ENCODE measurements at places on chromosomes 11 and 22.

- DNase-seq, result peak; percentile 85
These were observed 63.5 kb upstream of the CSNK2A3 start for GRCh38 chr11:11416502-11416901.

GRCh38 chr11:560305-561147, at the start of the genes LMNTD2 and RASSF7:
LMNTD2 (minus strand) TSS chr11:560738; CDS start chr11:560716, 22 bp downstream.
RASSF7 (plus strand) TSS chr11:560970; CDS start chr11:561769, 799 bp downstream.
- DNase-seq, result peak; percentile 81

DNA sequence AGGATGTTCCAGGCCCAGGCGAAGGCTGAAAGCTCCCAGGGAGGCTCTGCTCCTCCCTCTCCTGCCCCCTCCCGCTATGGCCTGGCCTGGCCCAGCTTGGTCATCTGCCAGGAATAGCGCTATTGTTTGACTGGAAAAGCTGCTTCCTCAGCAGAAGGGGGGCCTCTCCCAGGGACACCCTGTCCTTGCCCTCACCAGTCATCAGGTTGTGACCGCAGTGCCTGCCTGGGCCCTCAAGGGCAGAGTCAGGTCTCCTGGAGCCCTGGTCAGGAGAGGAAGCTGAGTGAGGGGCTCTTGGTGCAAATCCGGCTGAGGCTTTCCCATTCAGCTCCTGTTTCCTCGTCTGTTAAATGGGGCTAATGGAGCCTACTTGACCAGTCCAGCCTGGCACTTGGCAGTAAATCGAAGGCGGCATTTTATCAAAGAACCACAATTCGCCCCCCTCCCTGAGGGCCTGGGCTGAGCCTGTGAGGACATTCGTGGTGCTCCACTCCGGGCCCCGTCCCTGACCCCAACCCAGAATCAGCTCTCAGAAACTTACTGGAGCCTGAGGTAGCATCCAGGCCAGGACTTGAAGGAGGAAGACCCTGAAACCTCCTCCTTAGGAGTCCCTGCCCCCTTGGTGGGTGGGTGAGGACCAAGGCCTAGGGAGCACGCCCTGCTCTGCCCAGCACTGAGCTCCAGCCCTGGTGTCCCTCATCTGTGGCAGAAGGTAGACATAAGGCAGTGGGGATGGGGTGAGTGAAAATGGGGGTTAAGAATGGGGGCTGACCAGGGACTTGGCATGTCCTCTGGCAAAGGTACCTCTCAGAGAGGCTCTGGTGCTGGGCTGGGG, 2.0 kb upstream of the CASTOR1 start:
- peak; percentile 49 for DNase-seq

DNA sequence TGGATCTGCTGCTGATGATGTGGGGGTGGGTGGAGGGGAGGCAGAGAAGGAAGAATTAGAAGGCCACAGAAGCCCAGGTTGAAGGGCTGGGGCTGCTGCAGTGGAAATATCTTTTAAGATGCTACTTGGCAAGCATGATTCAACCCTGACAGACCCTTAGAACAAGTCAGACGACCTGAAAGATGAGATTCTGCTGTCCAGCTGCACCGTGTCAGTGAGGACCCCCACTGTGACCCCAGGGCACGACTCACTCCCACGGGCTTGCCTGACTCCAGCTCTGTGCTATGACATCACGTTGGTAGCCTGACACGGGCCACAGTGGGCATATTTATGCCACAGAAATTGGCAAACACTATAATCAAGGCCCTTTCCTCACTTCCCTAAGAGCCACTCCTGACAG, 36.0 kb downstream of the LRFN4 start:
- DNase-seq, result no peak

DNA sequence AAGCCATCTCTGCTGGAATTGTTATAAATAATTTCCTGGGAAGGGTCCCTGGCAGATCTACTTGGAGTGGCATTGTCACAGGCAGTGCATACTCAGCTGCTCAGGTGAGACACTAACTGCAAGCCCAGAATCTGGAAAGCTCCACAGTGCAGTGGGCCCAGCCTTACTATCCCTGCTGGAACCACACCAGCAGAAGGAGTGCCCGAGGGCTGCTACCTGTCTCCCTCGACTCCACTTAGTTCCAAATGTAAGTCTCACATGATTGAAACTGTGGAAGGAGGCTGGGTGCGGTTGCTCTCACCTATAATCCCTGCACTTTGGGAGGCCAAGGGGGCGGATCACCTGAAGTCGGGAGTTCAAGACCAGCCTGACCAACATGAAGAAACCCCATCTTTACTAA, 14.3 kb upstream of the SYVN1 start:
- DNase-seq, result no peak

DNA sequence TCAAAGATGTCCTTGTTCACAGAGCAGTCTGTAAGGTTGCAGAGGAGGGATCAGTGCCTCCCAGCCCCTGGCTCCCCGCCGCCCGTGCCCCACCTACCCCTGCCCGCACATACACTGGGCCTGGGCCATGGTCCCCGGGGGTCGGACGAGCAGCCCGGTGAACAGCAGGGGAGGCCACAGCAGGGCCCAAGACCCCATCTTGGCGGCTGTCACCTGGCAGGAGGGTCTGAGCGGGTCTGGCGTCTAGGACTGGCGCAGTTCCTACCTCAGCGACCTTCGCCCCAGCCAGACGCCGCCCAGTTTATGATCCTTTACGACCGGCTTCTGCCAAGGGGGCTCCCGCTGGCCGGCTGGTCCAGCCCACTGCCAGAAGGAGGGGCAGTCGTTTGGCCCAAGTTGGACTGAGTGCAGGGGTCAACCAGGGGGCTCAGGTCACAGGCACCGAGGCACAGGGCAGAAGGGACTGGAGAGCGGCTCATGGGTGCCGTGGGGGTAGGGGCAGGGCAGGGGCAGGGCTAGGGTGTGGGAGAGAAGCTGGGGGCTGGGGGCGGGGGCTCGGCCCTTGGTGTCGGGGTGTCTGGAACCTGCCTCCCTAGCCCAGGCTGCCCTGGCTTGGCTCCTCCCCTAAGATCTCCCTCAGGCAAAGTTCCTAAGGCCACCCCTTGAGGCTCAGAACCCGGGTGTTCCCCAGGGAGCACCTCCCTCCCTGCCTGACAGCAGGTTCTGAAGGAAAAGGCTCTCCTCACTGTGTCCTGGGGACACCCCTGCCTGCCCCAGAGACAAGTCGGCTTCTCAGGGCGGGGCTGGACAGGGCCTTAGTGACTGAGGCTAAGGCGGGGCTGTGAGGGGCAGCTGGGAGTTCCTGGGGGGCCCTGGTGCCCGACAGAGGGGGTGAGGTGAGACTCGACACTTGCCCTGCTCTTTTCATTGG, at the start of gene CDHR5:
Gene CDHR5, minus strand, starts transcription at position 251 of the 931 bp plus-strand sequence. Its CDS starts 53 bp downstream, at position 198.
- DNase-seq, result no peak

DNA sequence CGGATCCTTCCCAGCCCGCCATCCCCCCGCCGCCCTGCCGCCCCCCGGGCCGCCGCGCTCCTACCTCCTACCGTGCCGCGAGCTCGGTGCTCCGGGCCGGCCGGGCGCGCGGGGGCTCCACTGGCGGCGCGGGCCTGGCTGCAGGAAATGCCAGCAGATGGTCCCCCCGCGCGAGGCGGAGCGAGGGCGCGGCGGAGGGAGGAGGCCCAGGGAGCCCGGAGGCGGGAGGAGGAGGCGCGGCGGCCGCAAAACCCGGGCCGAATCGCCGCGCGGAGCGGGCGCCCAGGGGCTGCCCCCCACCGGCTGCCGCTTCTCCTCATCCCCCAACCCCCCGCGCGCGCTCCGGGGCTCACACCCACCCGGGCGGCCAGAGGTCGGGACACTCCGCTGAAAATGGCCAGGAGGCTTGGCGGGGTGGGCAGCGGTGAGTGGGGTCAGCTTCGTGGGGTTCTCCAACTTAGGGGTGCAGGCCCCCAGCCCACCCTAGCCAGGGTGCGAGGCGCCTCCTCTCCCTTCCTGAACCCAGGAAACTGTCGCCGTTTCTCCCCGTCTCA, at the start of gene OSBPL5:
Gene OSBPL5, minus strand, starts transcription at position 159 of the 554 bp plus-strand sequence. CDS start 36,162 bp downstream, outside the sequence.
- peak; percentile 77 for DNase-seq

- no peak for DNase-seq
These were observed 745.8 kb upstream of the ANO5 start for GRCh38 chr11:21446939-21447590.

- DNase-seq, result peak; percentile 70
These were observed 27.0 kb upstream of the AMOTL1 start for GRCh38 chr11:94741022-94741679.

GRCh38 chr11:62540804-62541701, 5.6 kb downstream of the AHNAK start:
- no peak for DNase-seq

GRCh38 chr11:128963744-128964325, 21.2 kb upstream of the TP53AIP1 start:
- peak; percentile 44 for DNase-seq

GRCh38 chr11:69328231-69328630, 34.3 kb downstream of the MYEOV start:
- DNase-seq, result no peak

DNA sequence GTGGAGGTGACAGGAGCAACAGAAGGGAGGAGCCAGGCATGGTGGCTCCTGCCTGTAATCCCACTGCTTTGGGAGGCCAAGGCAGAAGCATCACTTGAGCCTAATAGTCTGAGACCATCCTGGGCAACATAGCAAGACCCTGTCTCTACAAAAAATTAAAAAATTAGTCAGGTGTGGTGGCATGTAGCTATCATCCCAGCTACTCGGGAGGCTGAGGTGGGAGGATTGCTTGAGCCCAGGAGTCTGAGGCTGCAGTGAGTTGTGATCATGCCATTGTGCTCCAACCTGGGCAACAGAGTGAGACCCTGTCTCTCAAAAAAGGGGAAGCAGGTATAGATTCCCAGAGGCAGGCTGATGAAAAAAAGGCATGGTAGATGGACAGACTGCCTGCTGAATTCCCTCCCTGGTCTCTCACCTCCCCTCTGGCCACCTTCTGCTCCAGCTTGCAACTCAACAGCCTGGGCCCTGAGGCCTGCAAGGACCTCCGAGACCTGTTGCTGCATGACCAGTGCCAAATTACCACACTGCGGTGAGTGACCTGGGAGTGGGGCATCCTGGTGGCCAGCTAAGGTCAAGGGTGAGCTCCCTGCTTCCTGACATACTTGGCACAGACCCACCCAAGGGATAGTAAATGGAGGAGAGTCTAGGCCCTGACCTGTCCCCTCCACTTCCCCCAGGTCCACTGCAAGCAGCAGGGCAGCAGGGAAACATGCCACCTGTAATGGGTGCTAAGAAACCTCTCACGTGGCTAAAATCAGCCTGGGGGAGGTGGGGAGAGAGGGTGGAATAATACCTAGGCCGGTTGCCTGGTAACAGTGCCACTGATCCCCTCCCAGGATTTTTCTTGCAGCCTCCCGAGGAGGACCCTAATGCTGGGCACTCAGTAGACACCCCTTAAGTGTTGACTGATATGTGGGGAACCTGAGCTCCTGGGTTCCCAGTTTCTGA, 4.3 kb upstream of the NHERF4 start:
- no peak for DNase-seq

DNA sequence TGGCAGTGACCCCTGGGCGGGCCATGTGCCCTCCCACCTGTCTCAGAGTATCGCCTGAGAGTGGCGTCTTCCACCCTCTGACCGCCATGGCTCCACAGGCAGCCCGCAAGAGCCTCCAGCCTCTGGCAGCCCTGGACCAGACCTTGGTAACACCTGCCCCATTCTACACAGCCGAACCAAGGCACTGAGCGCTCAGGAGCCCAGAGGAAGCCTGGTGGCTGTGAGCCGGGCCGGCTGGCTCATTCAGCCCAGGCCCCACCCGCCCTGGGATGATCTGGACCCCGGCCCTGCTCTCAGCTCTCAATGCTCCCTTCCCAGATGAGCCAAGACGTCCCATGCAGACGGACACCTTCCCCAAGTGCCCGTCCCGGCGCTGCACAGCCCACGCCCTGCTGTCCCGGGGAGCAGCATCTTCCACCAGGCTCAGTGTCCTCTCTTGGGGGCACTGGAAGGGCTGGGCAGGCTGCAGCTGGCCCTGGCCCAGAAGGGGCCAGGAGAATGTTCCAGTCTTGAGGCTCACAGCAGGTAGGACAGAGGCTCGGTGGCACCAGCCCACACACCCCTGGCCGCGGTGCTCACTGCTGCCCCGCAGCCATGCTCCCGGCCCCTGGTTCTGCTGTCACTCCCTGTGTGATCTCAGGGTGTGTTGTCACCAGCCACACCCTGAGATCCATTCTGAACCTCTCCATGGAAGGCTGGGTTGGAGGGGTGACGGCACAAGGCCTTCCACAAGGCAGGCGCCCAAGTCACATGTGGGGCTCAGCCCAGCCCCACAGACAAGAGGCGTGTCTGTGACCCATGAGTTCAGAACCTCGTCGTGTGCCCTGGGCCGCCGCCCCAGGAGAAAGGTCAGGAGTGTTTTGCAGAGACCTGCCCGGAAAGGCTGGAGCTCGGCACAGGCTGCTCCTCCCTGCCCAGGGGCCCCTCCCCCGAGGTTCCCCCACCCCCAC, 24.2 kb upstream of the PPARA start:
- DNase-seq, result no peak

DNA sequence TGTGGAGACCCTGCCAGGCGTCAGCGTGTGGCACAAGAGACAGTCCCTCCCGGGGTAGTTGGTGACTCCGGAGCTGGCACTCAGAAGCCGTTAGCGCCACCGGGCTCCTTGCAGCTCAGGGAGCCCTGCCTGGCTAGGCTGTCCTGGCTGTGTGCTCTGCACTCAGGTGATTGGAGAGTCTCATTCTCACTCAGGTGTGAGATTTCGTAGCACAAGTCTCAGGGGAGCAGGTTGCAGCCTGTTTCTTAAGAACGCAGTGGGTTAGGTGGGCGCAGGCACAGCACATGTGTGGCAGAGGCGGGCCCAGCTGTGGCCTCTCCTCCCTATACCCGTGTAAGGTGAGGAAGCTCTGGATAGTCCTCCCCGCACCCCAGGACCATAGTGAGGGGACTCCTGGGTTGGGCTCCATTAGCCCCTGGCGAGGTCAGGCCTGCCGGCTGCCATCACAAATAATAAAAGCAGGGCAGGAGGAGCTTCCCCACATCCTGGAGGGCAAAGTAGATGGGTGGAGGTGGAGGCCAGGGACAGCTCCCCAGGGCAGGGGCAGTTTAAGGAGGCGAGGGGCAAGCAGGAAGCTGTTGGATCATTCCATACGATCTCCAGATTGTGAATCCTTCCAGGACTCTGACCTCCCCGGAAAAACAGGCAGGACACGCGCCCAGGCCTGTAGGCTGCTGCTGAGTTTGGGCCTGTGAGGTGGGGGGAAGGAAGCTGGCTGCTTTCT, 39.4 kb downstream of the SBF1 start:
- DNase-seq, result no peak

DNA sequence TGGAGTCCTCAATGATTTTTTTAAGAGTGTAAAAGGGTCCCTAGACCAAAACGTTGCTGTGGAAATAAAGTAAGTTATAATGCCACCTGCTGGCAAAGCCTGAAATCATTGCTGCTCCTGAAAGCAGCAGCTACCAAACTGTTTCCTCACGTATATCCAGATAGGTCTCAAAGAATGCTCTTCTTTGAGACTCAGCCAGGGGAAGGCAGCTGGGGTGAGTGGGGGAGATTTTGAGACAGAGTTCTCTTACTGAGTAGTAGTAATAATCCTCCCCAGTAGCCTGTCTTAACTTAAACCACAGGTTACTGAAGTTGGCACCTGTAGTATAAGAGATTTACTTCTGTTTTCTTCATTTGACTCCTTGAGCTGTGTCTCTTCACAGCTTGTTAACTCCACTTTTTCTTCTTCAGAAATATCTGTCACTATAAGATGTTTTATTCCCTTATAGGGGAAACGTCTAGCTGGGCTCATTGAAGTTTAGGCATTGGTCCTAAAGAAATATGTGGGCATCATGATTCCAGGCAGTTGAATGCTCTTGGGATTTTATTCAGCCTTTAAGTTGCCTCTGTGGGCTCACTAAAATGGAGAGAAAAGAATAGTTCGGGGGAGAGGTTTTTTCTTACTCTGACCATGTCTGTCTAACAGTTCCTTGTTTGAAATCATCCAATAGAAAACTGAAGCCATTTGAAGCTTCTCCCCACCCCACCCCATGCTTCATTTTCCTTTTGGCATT, 77.9 kb downstream of the BTBD10 start:
- peak; percentile 53 for DNase-seq

All from fibroblast of skin of right biceps (primary cell).